Inflammatory macrophage (primary cell): ENCODE measurements at places on chromosomes 16 and 17.
A peak's percentile ranks its signal among the peaks of the same experiment; 100 is the strongest.

DNA sequence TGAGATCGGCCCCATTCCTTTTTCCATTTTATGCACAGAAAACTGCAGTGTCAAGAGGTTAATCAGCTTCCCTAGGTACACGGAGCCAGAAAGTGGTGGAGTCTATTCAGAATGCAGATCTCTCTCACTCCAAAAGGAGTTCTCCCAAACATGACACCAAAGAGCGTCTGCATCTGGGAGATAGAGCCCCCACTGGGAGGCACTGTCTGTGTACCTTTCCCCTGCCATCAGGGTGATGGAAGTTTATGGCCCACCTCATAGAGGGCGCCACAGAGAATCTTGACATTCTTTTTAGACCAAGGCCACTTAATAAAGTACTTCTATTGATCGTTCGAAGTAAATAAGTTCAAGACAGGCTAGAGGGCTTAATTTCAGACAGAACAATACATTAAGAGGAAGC lies 493.7 kb upstream of the ERCC4 start:
- DNase-seq, result no peak

GRCh38 chr17:27502526-27503324 lies 46.5 kb downstream of the KSR1 start:
- no peak for DNase-seq

GRCh38 chr16:4392382-4393239 lies 21.0 kb downstream of the VASN start:
- DNase-seq, result no peak

GRCh38 chr17:15397620-15398019 lies 56.2 kb upstream of the TEKT3 start:
- DNase-seq, result no peak

- DNase-seq, result no peak
Measured at GRCh38 chr16:86927699-86928098, 349.4 kb downstream of the FOXL1 start.

- DNase-seq, result no peak
Measured at GRCh38 chr17:40364906-40365305, 369 bp upstream of the GJD3 start.

DNA sequence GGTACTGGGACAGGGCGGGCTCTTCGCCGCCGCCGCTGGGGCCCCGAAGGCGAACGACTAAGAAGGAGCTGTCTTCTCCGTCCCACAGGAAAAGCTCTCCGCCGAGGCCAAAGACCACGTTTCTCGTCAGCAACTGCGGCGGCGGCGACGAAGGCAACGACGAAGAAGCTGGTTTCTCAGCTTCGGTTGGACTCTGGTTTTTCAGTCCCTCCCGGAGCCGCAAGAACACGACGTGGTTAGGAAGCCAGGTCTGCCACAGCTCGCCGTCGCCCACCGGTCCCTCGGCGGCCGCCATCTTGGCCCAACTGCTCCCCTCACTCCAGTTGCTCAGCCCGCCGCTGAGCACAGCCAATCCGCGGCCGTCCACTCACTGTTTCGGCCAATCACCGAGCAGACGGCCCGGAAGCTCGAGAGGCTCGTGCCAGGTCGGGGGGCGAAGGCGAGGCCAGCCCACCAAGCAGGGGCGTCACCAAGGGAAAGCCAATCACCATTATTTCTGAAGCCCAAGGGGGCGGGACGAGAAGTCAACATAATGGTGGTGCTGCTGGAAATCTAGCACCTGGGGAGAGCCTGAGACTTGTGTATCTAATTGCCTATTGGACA lies at the start of gene NUP88:
NUP88 (minus strand) TSS at position 307 of the 603 bp plus-strand sequence; CDS start at position 295, 12 bp downstream.
- peak; percentile 97 for DNase-seq

DNA sequence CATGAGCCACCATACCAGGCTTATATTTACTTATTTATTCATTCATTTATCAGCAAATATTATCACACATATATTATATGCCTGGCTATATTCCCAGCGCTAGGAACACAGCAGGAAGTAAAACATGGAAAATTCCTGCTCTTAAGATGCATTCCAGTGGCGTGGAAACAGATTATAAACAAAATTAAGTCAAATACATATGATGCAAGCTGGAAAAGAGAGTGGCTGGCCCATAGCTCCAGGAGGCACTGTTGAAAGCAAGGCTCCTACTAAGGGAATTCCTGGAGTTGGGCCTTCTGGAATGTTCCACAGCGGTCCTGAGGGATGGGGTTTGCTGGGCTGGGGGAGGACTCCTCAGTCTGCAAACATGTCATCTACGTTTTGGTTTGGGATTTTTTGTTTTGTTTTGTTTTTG lies 18.4 kb downstream of the ADCY9 start:
- no peak for DNase-seq

GRCh38 chr17:33028778-33029177 lies 37.1 kb downstream of the SPACA3 start:
- no peak for DNase-seq

DNA sequence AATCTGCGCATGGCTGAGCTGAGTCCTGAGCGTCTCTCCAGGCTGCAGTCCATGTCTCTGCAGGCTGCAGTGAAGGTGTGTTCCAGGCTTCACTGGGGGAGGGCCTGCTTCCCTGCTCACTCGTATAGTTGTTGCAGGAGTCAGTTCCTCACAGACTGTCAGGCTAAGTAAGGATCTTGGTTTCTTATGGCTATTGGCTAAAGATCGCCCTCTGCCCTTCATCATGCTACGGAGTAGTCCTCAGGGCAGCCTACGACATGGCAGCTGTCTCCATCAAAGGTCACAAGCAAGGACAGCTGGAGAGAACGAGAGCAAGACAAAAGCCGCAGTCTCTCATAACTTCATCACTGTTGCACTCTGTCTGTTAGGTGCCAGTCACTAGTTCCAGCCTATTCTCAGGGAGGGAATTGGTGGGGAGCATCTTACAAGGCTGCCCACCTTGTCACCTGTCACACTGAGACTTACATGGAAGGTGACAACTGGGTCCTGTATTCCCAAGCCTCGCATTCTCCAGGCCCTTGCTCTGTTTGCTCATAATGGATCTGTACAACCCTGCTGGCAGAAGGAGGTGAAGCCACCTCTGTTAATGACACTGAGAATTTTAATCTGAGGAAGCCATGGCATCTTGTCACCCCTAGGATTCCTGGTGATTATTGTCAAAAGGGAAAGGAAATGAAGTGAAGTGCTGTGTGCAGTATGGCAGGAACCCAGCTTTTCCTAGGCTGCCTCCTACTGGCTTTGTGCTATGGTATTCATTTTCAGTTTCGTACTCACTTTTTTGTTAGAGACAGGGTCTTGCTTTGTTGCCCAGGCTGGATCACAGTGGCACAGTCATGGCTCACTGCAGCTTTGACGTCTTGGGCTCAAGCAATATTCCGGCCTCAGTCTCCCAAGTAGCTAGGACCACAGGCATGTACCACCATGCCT lies 43.4 kb downstream of the MFSD11 start:
- no peak for DNase-seq

GRCh38 chr17:64647817-64648216 lies 14.3 kb downstream of the SMURF2 start:
- no peak for DNase-seq

DNA sequence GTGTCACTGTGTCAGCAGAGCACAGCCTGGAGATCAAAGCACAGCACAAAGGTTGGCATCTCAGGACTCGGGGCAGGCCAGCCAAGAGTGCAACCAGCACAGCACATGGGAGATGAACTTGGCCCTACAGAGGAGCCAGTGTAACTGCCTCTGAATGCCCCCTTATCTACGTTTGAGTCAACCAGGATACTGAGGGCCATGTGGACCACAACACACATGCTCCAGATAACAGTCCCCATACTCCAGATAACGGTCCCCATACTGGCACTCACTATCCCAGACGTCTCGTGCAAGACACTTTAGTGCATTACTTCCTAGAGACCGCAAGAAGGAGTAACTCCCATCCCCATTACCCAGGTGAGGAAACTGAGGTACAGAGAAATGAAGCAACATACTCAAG lies 88.2 kb downstream of the XYLT1 start:
- no peak for DNase-seq

- no peak for DNase-seq
Measured at GRCh38 chr17:79870540-79870939, 31.3 kb upstream of the CBX4 start.

GRCh38 chr16:30604316-30604947 lies 5.8 kb downstream of the ZNF689 start:
- DNase-seq, result no peak

DNA sequence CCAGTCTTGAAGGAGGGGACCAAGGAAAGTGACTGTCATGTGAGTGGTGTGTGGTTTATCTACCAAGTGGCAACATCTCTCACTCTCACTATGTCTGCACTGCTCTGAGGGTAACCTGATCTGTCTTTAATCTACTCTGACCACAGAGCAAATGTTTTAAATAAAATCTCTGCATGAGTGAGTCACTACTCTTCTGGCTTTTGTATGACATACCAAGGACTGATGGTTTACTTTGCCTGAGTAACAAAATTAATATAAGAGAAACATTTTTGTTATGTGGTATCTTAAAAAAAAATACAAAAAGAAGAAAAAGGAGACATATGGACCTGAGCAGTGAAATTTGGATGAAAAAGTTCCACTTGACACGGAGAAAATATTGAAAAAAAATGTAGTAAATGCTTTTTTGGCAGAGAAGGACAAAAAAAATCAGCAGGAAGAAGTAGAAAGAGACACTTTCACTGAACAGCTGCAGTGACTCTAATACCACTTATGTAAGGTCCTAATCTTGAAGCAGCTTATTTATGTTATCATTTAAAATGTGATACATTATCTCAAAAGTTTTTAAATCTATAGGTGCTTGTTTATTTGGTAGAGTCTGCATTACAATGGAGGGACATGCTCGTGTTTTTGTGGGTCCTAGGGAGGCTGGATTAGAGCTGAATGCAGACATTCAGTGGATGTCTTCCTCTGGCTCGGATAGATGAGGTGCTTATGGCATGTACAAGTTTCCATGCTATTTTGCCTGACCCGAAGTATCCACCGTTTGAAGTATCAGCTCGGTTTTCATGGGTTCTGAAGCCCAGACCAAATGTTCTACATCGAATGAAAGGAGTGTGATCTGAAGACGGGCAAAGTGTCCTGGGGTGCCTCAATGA lies 240.7 kb downstream of the MAP2K6 start:
- DNase-seq, result no peak
